ENCODE measurements at places on chromosomes 2 and 18.

DNA sequence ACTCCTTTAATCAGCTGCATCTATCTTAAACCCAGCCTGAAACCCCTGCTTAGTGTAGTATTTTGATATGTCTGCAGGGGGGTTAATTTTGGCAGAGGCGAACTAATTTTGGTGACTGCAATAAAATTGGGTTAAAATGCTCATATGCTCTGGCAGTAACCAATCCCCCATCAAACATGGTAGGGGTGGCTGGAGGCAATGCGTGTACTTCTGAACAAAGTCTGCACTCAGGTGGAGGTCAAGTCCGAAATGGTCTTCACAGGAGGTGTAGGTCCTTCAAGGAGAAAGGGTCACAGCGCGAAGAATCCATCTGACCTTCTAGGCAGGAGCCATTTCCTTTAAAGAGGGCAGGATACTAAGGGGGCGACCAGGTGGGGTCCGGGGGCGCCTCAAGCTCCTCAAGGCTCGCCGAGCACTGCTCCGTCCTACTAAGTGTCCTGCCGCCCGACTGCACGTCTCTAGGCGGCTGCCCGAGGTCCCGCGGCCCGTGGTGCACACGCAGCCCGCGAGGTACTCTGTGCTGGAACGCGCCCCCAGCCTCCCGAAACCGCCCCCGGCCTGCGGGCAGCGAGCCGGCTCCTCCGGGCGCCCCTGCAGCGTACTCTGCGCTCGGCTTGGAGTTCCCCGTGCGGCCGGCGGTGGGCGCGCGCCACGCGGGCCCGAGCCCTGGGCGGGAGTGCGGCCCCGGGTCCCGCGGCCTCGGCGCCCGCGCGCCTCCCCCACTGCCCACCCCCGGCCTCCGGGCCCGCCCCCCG, 1.7 kb upstream of the LDLRAD4 start:
- peak; percentile 70 for DNase-seq

GRCh38 chr2:71830497-71831192, 317.0 kb downstream of the CYP26B1 start:
- DNase-seq, result peak; percentile 38

- peak; percentile 75 for DNase-seq
Measured at GRCh38 chr18:32048507-32049091, 30.0 kb downstream of the RNF125 start.

- no peak for DNase-seq
Measured at GRCh38 chr18:62102221-62102620, 84.6 kb downstream of the PIGN start.

GRCh38 chr2:1837458-1837857, 93.1 kb upstream of the PXDN start:
- no peak for DNase-seq

DNA sequence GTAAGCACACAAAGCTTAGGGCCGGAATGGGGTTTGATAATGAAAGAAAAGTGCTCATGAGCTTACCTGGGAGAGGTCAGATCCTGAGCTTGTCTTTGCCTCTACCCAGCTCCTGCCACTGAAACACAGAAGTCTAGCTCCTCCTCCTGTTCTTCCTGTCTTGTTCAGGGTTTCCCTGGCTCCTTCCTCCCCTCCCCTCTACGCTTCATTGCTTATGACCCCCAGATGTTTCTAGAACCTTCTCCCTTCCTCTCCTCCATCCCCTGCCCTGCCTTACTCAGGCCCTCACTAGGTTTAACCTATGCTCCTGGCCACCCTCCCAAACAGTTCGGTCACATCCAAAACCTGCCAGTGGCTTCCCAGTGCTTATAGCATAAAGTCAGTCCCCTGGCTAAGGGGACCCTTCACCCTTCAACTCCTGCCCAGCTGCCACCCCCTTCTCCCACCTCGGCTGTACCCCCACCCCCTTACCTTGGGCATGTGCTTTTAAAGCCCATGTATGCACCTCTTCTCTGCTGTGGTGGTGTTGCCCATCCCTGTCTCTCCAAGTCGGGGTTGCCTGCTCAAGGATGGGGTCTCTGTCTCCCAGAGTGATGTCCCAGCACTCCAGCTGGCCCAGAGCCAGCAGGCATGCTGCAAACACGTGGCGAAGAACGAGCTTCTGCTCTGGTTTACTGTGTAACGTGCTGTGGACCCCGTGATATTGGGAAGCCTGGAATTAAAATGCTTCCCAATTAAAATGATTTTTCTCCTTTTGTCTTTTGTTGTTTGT, 233.6 kb downstream of the TPGS2 start:
- DNase-seq, result no peak

DNA sequence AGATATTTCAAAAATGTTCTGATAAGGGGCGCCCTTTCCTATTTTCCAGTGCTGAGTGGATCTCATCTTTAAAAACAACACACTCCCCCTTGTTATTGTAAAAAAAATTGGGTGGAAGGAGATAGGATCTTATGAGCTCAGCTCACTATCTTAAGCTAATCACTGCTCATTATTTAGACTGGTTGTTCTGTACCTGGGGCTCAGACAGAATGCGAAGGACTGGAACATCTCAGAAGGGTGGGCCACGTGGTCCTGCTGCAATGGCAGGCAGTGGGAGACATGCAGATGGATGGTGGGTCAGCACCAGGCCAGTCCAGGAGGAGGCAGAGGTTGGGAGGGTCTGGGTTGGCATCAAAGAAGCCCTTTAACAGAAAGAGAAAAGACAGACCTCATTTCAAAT, 48.3 kb upstream of the GPR155 start:
- DNase-seq, result no peak

DNA sequence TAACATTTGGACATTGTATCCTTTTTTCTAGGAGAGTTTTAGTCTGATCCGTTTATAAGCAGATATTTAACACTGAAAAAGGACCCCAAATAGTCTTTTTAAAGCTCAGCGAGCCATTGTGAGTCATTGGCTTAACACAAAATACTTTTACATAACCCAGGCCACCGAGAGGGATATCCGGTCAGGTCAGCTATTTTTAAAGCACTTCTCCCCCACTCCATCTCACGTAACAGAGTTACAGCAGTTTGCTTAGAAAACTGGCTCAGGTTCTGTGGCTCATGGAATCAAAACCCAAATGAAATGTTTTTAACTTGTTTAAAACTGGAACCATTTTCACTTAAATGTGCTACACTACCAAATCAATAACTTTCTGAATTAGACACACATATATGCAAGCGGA, 23.9 kb downstream of the COL4A3 start:
- DNase-seq, result no peak

- DNase-seq, result no peak
Measured at GRCh38 chr2:202009019-202009481, 24.6 kb upstream of the FZD7 start.

DNA sequence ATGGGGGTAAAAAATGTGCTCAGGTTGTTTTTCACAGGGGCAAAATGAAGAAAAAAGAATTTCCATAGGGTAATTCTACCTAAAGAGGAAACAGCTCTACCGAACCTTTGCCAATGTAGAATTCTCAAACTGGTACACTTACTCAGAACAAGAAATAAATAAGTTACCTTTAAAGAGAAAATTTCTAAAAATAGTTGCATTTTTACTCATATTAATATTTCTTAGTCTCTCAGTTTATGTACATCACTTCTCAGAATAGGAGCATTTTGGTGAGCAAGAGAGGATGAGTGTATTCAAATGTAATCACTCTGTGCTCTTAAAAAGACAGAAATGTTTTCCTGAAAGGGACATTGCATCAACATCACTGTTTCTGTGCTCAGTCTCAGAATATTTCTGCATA, 574.7 kb upstream of the SLC8A1 start:
- no peak for DNase-seq

Measured in GM03348 (cell line).